ENCODE measurements at places on chromosomes 2 and 18.

GRCh38 chr2:155141418-155141817 is 442.9 kb downstream of the KCNJ3 start:
- DNase-seq, result no peak

- DNase-seq, result no peak
Observed at GRCh38 chr18:58355243-58355642, 273.6 kb downstream of the ALPK2 start.

GRCh38 chr18:23565916-23566547 is 20.3 kb downstream of the NPC1 start:
- DNase-seq, result no peak

GRCh38 chr2:7333189-7333765 is 416.1 kb downstream of the RNF144A start:
- no peak for DNase-seq

DNA sequence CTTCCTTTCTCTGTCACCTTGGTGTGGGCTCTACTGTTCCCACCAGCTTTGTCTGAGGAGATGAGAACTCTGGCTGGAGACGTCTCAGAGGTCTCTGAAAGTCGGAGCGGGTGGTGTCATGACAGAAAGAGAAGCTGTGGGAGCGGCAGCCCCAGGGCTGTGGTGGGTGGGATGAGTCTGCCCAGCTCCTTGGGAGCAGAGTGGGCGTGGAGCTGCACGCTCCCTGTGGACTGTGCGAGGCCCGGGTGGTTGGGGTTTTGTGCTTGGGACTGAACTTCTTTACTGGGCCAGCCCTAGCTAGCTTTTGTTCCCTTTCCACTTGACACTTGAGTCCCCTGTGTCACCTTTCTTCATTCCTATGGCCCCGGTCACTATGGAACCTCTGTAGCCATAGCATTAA is 10.4 kb downstream of the TOGARAM2 start:
- DNase-seq, result no peak

DNA sequence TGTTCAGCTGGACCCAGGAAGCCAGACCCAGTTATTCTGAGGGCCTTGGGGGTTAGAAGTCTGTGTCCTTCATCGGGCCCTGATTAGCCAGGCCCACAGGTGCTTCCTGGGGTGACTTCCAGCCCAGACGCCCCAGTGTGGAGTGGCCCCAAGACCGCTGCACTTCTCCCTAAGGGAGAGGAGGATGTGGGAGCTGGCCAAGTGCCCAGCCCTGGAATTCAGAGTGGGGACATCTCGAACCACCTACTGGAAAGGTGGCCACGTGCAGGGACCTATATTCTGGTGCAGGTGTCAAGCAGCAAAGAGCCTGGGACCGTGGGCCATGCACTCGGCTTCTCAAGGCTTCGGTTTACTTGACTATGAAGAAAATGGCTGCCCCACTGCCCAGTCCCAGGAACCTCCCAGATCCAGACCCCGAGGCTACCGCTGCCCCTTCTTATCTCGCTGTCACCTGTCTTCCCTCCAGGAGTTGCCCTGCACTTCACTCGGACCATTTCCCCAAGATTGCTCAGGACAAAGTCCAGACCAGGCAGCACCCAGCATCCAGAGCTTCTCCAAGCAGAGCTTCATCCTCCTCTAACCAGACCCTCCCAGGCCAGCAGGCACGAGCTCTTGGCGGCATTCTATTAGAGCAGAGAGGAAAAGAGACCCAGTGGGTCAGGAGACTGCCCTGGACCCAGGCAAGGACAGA is 142.8 kb upstream of the ID2 start:
- DNase-seq, result no peak

- peak; percentile 74 for DNase-seq
Observed at GRCh38 chr2:64036034-64036705, 16.9 kb upstream of the VPS54 start.

Measured in fibroblast of upper back skin (primary cell).